ENCODE measurements at places on chromosomes 1 and 21.

DNA sequence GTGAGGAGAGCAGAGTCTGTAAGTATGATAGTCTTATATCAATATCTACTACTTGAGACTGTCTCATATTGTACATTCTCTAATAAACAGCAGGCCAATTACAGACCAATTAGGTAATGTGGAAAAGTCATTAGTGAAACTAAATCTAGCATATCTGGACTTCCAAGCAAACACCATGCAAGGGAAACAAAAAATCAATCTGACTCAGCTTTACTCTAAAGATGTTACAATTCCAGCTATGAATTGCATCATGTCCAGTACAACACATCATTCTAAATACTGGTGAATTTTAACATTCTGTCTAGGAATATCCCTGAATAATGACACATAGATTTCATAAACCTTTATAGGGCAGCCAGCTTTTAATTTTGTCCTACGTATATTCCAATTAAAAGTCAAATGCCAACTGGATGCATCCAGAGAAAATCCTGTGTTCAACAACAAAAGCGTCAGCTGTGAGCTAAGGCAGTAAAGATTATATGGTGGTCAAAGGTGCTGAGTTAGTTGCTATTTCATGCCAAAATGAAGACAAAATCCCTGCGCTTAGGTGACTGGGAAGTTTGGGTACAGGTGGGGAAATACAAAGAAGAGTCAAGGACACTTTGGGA lies 159.3 kb downstream of the TTLL7 start:
- no peak for DNase-seq

GRCh38 chr21:29557931-29558725 lies 259.4 kb downstream of the BACH1 start:
- no peak for DNase-seq

DNA sequence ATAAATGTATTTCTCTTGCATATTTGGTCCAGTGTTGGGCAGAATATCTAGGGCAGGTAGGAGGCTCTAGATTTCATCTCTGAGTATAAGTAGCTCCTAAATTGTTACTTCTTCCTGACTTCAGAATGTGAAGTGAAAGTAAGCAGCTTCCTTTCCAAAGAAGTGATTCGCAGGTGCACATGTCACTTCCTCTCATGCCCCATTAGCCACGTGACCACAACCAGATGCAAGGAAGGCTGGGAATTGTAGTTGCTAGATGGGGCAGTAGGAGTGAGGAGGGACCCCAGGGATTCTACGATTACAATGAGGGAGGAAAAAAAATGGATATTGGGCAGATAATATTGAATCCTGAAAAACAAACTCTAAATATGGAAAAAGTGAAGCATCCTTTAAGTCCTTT lies 113.2 kb upstream of the CYYR1 start:
- DNase-seq = no peak

GRCh38 chr1:191804311-191804710 lies 354.0 kb upstream of the RGS18 start:
- no peak for DNase-seq

- DNase-seq = no peak
These were observed 72.6 kb upstream of the USP24 start for GRCh38 chr1:55287723-55288122.

GRCh38 chr1:226652613-226653012 lies 86.5 kb downstream of the ITPKB start:
- DNase-seq = no peak

GRCh38 chr1:207883104-207883651 lies 27.7 kb downstream of the CD34 start:
- DNase-seq = no peak

DNA sequence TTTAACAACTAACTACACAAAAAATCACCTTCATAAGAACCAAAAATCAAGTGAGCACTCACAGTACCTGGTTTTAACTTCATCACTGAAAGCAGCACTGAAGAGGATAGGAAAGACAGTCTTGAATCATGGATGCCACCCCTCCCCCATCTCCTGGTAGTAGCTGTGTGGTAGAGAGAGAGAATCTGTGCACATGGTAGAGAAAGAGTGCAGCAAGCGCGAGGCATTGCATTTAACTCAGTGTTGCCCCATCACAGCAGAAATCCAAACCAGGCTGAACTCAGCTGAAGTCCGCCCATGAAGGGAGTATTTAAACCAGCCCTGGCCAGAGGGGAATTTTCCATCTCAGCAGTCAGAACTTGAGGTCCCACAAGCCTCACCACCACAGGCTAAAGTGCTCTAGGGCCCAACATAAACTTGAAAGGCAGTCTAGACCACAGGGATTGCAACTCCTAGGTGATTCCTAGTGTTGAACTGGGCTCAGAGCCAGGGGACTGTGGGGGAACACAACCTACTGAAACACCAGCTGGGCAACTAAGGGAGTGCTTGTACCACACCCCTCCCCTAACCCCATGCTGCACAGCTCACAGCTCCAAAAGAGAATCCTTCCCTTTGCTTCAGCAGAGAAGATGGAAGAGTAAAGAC lies 38.4 kb downstream of the VAV3 start:
- no peak for DNase-seq

GRCh38 chr1:212228591-212229119 lies 56.6 kb upstream of the PPP2R5A start:
- no peak for DNase-seq
